ENCODE measurements at places on chromosomes 16 and 17. TPM values are rescaled to one million over a fixed set of nuclear protein-coding genes. Genes with fewer than 3 reads are reported as not detected.

Gene PLCD3
- 99.6 TPM for total RNA-seq

Gene COX10
- total RNA-seq = 49.7 TPM

Gene ABCC6
- total RNA-seq = 0.46 TPM

Gene TOP2A
- total RNA-seq = 272 TPM

Gene FOXC2
- not detected for total RNA-seq

Gene SCNN1G
- not detected for total RNA-seq

Gene SLFN11
- 25.7 TPM for total RNA-seq

Gene CBFA2T3
- not detected for total RNA-seq

Gene C17orf107
- total RNA-seq = 0.63 TPM

Gene GPRC5C
- total RNA-seq = 10.4 TPM

Gene RTN4RL1
- not detected for total RNA-seq

Gene TMEM235
- total RNA-seq = not detected

Gene OTOA
- total RNA-seq = not detected

Gene KLHL10
- total RNA-seq = 0.05 TPM

Gene TMEM238L
- not detected for total RNA-seq

Gene FAHD1
- total RNA-seq = 33.0 TPM

Gene SCN4A
- 0.06 TPM for total RNA-seq

Gene EFNB3
- 0.14 TPM for total RNA-seq

Gene KCNJ2
- total RNA-seq = 4.3 TPM

Gene RCVRN
- total RNA-seq = not detected

Gene CARD14
- 0.46 TPM for total RNA-seq

Gene ABR
- 19.0 TPM for total RNA-seq

Gene CDH5
- not detected for total RNA-seq

Gene CCR7
- total RNA-seq = not detected

Gene SLC22A31
- not detected for total RNA-seq

Gene CDRT15
- not detected for total RNA-seq

Gene ASIC2
- total RNA-seq = not detected

Gene SLC6A2
- total RNA-seq = not detected

Gene EMP2
- 13.7 TPM for total RNA-seq

Gene SOST
- total RNA-seq = not detected

Gene ZNF768
- 39.0 TPM for total RNA-seq

Gene PIRT
- total RNA-seq = not detected

Gene KRTAP4-6
- not detected for total RNA-seq

Gene ZP2
- total RNA-seq = not detected

Gene KCTD19
- total RNA-seq = not detected

Gene RAB34
- 179 TPM for total RNA-seq

Gene NUPR1
- 0.46 TPM for total RNA-seq

Gene C1QTNF8
- total RNA-seq = not detected

Gene CD300LF
- total RNA-seq = not detected

Gene HSDL1
- 16.9 TPM for total RNA-seq

Gene SYCE1L
- 0.45 TPM for total RNA-seq

Gene EPOP
- total RNA-seq = 11.6 TPM

Gene PDILT
- not detected for total RNA-seq

Gene PLD6
- total RNA-seq = 11.7 TPM

Gene IRX6
- not detected for total RNA-seq

Gene ACSM5
- total RNA-seq = not detected

Gene HOXB13
- 1.9 TPM for total RNA-seq

Gene TOX3
- not detected for total RNA-seq

Gene PPL
- total RNA-seq = 3.5 TPM

Gene CACNG5
- total RNA-seq = not detected

Gene CNTNAP1
- total RNA-seq = 6.7 TPM

Gene FOXN1
- not detected for total RNA-seq

Gene BCL7C
- total RNA-seq = 45.1 TPM

Gene SGCA
- total RNA-seq = not detected

Gene MOSMO
- 15.7 TPM for total RNA-seq

Gene GPR142
- not detected for total RNA-seq

Gene GPR179
- 0.05 TPM for total RNA-seq

Gene ZNF629
- total RNA-seq = 10.9 TPM
